Transverse colon (tissue), 4 donors: ENCODE measurements at places on chromosomes 12 and 14. TPM values are rescaled to one million over a fixed set of nuclear protein-coding genes. Genes with fewer than 3 reads are reported as not detected.

Gene KRT6A
- total RNA-seq, result not detected

Gene KRT77
- not detected for total RNA-seq

Gene FOXN4
- total RNA-seq, result not detected

Gene HOXC10
- total RNA-seq, result not detected

Gene GPRC5D
- total RNA-seq, result not detected

Gene ADAMTS20
- not detected for total RNA-seq

Gene PPP1R1A
- 3.6 TPM for total RNA-seq

Gene BEGAIN
- total RNA-seq, result 0.37 TPM

Gene OTOGL
- total RNA-seq, result 0.60 TPM

Gene TMTC1
- total RNA-seq, result 16.7 TPM

Gene SLC25A47
- 0.32 TPM for total RNA-seq

Gene TAS2R7
- not detected for total RNA-seq
